Mucosa of gallbladder (tissue), 1 donor: ENCODE measurements at places on chromosomes 7 and 10.

GRCh38 chr7:68425377-68425776, 1172.9 kb upstream of the AUTS2 start:
- no peak for DNase-seq

- no peak for DNase-seq
Observed at GRCh38 chr7:155974186-155974897, 162.1 kb upstream of the SHH start.

- no peak for DNase-seq
Observed at GRCh38 chr10:19825700-19826099, 9.5 kb downstream of the PLXDC2 start.

DNA sequence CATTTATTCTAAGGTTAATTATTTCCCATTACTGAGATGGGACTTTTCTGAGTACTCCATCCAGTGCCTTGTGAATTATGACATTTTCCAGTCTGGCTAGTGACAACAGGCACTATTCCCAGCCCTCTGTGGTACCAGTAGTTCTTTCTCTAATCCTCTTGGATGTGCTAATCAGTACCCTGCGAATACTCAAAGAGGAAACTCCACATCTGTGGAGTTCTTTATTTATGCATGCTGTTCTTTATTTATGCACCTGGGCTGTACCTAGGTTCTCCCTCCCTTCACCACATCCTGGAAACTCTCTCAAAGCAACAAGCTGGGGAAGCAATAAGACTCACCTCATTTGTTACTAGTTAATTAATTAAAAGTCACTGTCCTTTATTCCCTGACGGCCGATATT, 83.5 kb downstream of the TSPAN12 start:
- no peak for DNase-seq

DNA sequence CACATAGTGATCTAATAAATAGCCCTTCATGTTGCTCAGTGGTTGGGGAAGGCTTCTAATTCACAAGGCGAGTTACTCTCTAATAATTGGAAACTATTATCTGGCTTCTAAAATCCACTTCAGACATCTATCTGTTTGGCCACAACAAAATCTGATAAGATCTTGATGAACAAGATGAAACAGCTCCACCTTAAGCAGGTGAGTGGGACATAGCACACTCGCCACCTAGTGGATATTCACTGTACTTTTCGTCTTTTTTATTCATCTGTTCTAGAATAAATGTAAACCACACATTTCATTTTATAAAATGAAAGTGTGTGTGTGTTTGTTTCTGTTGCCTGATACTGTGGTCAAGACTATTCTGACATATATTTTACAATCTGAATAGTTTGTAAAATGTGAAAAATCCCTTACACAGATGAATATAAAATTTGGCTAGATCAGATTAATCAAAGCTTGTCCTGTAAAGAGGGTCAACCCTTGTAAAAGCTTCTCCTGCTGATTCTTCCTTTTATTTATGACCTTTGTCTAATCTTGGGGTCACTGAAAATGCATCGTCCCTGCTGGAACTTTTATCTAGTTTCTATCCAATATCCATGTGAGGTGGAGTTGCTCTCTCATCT, 26.5 kb upstream of the CNTNAP2 start:
- no peak for DNase-seq

- no peak for DNase-seq
Observed at GRCh38 chr10:128373071-128373749, 247.0 kb upstream of the MKI67 start.

- DNase-seq, result no peak
Observed at GRCh38 chr7:104820836-104821535, 193.0 kb upstream of the KMT2E start.

- no peak for DNase-seq
Observed at GRCh38 chr7:26329520-26330255, 38.0 kb downstream of the SNX10 start.

GRCh38 chr10:66535439-66535838, 390.4 kb upstream of the LRRTM3 start:
- no peak for DNase-seq

DNA sequence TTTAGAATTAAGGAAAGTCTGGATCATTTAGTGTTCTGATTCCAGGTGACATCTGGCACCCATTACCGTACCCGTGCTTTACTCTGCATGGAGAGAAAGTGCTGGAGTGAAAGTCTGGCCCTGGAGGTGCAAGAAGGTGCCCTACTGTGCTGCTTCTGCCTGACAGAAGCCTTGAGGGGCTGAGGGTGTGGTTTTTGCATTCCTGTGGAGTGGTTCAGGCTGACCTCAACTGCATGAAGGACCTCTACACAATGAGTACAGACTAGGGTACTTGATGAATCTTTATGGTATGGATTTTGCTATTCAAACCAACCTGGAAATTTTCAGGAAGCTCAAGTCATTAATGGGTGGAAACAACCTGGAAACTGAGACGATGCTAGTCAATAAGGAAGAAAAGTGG, 45.1 kb upstream of the GSAP start:
- DNase-seq, result no peak

GRCh38 chr7:50363327-50364060, 59.0 kb downstream of the IKZF1 start:
- no peak for DNase-seq

GRCh38 chr7:90425376-90425775, 22.1 kb downstream of the CLDN12 start:
- no peak for DNase-seq

- no peak for DNase-seq
Observed at GRCh38 chr7:130020434-130020833, 30.7 kb downstream of the ZC3HC1 start.

DNA sequence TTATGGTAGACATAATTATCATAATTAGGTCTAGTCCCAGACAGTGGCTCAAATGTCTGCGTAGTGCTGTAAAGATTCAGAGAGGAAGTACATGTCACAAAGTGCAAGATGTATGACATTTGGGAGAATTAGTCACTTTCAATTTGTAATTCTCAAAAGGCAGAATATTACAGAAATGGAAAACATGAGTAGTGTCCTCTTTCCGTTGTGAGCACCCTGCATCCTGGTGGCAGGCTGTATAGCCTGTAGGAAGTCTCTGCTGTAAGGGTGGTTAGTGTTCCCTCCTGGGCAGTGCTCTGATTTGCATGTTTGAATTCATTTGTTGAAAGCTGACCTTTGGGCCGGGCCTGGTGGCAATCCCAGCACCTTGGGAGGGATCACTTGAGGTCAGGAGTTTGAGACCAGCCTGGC, 17.0 kb downstream of the CDK14 start:
- no peak for DNase-seq

- DNase-seq, result peak; percentile 89
Observed at GRCh38 chr10:71840177-71840957, 10.7 kb downstream of the PSAP start.

GRCh38 chr7:150990416-150991186, at the start of gene NOS3:
Gene NOS3, plus strand, starts transcription at chr7:150991017. Its CDS starts 2,787 bp downstream, at chr7:150993804.
- no peak for DNase-seq

- DNase-seq, result no peak
Observed at GRCh38 chr7:107591421-107591820, 11.4 kb downstream of the BCAP29 start.

- no peak for DNase-seq
Observed at GRCh38 chr10:69505636-69506318, 54.5 kb downstream of the TSPAN15 start.

GRCh38 chr7:22833113-22833855, 10.6 kb upstream of the TOMM7 start:
- DNase-seq, result no peak

GRCh38 chr10:31927565-31927883, 1.1 kb downstream of the ARHGAP12 start:
- DNase-seq, result no peak

GRCh38 chr10:22984066-22984465, 56.2 kb downstream of the ARMC3 start:
- DNase-seq, result no peak

DNA sequence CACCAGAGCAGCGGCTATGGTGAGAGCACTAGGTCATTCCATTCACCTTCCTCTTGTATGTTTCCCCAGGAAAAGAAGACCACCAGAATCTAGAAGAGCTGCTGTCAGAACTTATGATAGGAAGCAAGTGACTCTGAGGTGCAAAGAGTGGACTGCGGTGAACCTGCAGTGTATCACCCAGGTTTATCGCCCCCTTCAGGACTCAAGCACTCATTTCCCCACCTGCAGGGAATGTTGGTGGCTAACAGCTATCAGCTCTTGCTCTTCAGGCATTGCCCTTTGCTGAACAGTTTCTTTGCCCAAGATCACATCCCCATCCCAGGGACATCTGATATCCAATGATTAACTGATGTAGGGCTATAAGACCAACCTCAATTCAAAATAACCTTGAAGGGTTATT, 66.3 kb upstream of the IL6 start:
- DNase-seq, result no peak

GRCh38 chr7:50653126-50653864, 88.1 kb upstream of the DDC start:
- DNase-seq, result no peak

GRCh38 chr7:4738711-4739527, 36.5 kb upstream of the AP5Z1 start:
- peak; percentile 44 for DNase-seq

DNA sequence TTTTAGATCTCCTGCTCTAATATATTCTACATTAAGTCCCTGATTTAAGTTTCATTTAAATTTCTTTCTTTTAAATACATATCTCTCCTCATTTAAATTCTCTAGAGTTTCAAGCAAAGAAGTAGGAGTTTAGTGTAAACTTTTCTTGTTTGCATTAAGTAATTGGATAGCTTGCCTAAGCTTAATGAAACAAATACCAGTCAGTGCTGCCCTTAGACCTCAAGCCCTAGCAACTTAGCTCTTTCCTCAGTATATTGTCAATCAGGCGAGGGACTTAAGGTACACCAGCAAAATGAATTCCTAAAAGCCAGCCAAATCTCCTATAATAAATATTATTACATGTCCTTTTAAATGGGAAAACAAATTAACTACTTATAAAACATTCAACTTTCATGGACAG, 101.5 kb downstream of the CHCHD3 start:
- DNase-seq, result no peak

DNA sequence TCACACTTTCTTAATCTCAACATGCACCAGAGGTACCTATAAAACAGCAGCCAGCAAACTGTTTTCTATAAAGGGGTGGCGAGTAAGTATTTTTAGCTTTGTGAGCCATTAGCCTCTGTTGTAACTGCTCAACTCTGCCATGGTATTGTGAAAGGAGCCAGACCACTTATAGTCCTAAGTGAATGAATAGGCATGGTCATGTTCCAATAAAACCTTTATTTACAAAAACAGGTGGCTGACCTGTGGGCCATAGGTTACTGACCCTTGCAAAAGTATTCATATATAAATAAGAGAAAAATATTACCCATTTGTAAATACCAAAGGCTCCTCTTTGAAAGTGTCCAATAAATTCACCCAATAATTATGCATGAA, 50.3 kb downstream of the ICA1 start:
- DNase-seq, result no peak

DNA sequence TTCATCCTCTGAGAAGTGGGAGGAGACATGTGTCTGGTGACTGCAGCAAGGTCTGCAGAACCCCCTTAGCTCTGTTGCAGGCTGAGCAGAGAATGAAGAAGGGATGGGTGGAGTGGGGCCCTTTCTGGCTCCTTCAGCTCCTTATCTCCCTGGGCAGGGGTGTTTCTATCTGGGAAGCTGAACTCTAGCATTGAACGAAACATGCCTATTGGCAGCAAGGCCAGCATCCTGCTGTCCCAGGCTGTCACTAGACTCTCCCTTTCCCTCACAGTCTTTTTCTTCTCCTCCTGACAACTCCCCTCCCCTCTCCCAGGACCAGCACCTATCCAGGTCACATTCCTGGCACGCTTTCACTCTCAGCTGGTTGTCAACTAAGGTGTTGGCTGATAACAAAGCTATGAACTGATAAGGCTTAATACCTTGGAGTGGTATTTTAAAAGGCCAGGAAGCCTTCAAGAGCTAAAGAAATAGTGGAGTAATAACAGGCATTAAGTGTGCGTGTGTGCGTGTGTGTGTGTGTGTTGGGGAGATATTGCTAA, 128.8 kb upstream of the FZD8 start:
- peak; percentile 82 for DNase-seq

DNA sequence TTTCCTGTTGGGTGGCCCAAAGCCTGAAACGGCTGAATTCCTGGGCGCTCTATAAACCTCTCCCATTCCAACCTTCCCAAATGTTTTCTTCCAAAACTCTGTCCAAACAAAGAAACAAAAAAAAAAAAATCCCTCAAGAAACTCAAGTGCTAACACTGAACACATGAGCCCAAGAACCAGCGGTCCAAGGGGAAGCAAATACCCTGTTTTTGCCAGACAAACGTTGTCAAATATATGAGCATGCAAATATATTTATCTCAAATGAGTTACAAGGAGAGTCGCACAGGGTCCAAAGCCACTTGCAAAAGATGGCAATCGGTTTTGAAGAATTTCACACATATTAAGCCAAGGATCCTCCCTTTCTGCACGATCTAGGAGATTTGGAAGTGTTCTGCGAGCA, 23.3 kb upstream of the EMX2 start:
- DNase-seq, result no peak

- DNase-seq, result no peak
Observed at GRCh38 chr10:127298381-127298780, 102.0 kb upstream of the INSYN2A start.

DNA sequence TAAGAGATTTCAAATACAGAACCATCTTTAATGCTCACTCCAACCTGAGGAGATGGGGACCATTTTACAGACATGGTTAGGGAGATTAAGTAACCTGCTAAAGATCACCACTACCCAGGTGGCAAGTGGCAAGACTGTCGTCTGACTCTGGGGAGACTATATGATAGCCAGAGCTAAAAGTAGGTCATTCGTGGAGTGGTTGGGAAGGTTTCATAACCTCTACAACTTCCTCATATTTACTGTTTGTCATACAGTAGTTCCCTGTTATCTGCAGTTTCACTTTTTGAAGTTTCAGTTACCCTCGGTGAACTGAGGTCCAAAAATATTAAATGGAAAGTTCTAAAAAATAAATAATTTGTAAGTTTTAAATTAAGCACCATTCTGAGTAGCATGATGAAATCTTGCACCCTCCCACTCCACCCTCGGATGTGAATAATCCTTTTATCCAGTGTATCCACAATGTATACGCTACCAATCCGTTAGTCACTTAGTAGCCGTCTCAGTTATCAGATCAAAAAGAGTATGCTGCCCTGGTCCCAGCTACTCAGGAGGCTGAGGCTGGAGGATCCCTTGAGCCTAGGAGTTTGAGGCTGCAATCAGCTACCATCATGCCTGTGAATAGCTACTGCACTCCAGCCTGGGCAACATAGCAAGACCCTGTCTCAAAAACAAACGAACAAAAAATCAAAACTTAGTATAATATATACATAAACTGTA, 14.9 kb upstream of the LGI1 start:
- no peak for DNase-seq
